ENCODE measurements at places on chromosomes 13 and 19. TPM values are rescaled to one million over a fixed set of nuclear protein-coding genes. Genes with fewer than 3 reads are reported as not detected.

DNA sequence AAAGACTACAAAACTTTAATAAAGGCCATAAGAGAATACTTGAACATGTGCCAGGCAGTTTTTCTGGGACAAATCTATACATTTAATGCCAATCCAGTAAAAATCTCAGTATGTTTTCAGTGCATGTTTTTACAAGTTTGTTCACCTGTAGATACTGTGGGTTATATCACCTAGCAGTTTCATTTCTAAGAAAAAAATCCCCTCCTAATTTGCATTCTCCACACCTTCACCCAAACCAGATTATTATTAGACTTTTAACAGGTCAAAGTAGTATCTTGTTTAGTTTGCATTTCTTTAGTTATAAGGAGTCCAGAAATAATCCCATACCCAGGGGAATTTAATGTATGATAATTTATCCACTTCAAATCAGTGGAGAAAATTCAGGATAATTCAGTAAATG lies 17.0 kb upstream of the LPAR6 start:
- DNase-seq: no peak
- H3K27me3 ChIP-seq: no peaks in the 10 kb centered on the region
- H3K4me3 ChIP-seq: no peak overlapping the region
- peaks cover 15% of the 10 kb centered on the region for H3K4me1 ChIP-seq
- no peaks in the 10 kb centered on the region for H3K36me3 ChIP-seq

The ZNF177 gene
- 9.0 TPM for total RNA-seq

DNA sequence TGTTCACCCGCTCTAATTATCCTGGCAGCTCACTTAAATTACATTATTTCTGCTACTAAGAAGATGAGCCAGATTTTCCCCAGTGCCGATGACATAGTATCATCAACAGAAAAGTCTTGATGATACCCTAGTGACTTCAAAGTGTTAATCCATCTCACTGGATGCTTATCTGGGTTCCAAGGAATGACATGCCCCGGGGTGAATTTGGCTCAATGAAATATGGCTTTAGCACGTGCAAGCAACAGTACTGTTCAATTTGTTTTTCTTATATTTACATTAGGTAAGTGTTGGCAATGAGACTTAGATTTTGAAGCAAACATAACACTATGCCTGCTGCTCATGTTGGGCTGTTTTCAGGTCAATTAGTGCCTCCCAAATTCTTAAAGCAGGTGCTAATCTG lies 548.2 kb upstream of the SLITRK1 start:
- H3K27ac ChIP-seq: no peak overlapping the region
- H3K36me3 ChIP-seq: no peaks in the 10 kb centered on the region
- no peaks in the 10 kb centered on the region for H3K4me1 ChIP-seq
- no peaks in the 10 kb centered on the region for H3K27me3 ChIP-seq
- H3K4me3 ChIP-seq: no peak overlapping the region

The KLK2 gene
- not detected for total RNA-seq

The MEX3D gene
- total RNA-seq: 32.7 TPM

The NBEA gene
- total RNA-seq: 11.9 TPM

GRCh38 chr19:55537741-55538111 lies 793 bp upstream of the SBK2 start:
- peaks cover 3% of the 10 kb centered on the region for H3K27me3 ChIP-seq
- no peaks in the 10 kb centered on the region for H3K4me1 ChIP-seq
- no peak overlapping the region for H3K27ac ChIP-seq

DNA sequence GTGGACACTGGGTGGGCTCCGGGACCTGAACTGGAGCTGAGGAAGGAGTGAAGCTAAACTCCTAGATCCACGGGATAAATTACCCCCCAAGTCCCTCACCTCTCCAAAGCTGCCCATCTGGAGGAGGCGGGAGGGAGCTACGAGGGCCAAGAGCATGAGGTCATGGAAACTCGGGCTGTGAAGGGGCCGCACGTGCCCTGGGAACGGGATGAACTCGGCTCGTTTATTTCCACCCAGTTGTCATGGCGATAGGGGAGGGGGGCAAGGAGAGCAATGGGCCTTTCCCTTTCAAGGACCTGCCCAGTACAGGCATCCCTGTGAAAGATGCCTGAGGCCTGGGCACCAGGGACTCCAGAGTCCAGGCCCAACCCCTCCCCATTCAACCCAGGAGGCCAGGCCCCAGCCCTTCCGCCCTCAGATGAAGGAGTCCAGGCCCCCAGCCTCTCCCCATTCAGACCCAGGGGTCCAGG lies 3.8 kb downstream of the PPP1R12C start:
- peaks cover 29% of the 10 kb centered on the region for H3K36me3 ChIP-seq
- no peaks in the 10 kb centered on the region for H3K4me1 ChIP-seq
- peak overlapping the region; percentile 82 for H3K27ac ChIP-seq
- no peaks in the 10 kb centered on the region for H3K27me3 ChIP-seq
- H3K4me3 ChIP-seq: no peak overlapping the region

The ZNF850 gene
- total RNA-seq: 3.1 TPM

DNA sequence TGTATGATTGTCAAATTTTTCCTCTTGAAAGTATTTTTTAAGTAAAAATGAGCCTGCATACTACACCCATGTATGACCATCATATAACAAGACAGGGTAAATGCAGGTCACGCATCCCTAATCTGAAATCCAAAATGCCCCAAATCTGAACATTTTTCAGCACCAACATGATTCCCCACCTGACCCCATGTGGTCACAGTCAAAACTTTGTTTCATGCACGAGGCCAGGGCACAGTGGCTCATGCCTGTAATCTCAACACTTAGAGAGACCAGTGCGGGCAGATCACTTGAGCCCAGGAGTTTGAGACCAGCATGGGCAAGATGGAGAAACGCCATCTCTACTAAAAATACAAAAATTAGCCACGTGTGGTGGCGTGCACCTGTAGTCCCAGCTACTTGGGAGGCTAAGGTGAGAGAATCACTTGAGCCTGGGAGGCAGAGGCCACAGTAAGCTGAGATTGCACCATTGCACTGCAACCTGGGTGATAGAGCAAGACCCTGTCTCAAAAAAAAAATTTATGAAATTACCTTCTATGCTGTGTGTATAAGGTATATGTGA lies 63.7 kb upstream of the NPAS1 start:
- peak overlapping the region; percentile 71 for H3K27ac ChIP-seq
- H3K36me3 ChIP-seq: no peaks in the 10 kb centered on the region
- no peak for DNase-seq
- H3K27me3 ChIP-seq: no peaks in the 10 kb centered on the region

DNA sequence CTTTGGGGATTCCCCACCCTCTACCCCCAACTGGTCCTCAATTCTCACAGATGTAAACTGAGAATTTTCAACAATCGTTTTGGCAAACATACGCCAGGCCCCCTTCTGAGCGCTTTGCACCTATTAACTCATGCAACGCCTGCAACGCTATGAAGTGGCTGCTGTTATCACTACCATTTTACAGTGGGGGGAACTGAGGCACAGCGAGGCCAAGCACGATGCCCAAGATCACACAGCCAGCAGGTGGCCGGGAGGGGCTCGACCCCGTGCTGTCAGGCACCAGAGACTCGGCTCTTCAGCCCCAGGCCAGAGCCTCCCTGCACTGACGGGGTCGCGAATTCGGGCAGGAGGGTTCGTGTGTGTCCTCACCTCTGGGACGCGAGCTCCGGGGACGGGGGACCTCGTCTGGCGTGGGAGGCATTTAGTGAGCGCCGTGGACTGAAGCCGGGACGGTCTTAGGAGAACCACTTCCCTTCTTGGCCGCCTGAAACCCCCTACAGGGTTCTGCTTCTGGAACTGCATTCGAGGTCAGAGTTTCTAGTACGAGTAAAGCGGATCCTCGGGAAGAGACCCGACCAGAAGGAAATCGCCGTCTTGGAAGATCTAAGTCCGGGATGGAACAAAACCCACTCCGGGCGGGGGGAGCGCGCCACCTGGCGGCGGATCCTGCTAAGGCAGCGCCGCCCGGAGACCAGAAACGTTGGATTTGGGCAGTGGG lies 21.0 kb downstream of the ZNF114 start:
- peaks cover 4% of the 10 kb centered on the region for H3K36me3 ChIP-seq
- DNase-seq: peak; percentile 69
- H3K27ac ChIP-seq: no peak overlapping the region
- peak overlapping the region; percentile 16 for H3K4me3 ChIP-seq
- no peaks in the 10 kb centered on the region for H3K27me3 ChIP-seq

GRCh38 chr19:45346449-45346848 lies 5.9 kb downstream of the KLC3 start:
- H3K4me3 ChIP-seq: no peak overlapping the region
- no peaks in the 10 kb centered on the region for H3K4me1 ChIP-seq
- no peaks in the 10 kb centered on the region for H3K27me3 ChIP-seq
- no peak overlapping the region for H3K27ac ChIP-seq
- no peaks in the 10 kb centered on the region for H3K36me3 ChIP-seq

DNA sequence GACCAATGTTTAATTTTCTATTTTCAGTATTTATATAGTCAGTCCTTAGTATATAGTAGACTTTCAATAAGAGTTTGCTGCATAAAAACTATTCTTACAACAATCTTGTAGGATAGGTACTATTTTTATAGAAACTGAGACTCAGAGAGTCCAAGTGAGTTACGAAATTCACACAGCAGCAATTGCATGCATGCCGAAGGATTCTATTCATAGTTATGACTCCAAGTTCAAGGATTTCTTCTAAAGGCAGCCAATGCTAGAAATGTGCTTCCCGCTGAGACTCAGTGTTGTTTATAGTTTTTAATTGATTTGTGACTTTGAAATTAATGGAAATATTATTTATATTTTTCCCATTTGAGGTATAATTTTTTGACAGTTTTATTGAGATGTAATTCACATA lies 62.7 kb upstream of the CSNK1A1L start:
- no peaks in the 10 kb centered on the region for H3K4me1 ChIP-seq
- no peak overlapping the region for H3K4me3 ChIP-seq
- H3K36me3 ChIP-seq: no peaks in the 10 kb centered on the region
- DNase-seq: no peak
- H3K27ac ChIP-seq: no peak overlapping the region
- H3K27me3 ChIP-seq: no peaks in the 10 kb centered on the region

DNA sequence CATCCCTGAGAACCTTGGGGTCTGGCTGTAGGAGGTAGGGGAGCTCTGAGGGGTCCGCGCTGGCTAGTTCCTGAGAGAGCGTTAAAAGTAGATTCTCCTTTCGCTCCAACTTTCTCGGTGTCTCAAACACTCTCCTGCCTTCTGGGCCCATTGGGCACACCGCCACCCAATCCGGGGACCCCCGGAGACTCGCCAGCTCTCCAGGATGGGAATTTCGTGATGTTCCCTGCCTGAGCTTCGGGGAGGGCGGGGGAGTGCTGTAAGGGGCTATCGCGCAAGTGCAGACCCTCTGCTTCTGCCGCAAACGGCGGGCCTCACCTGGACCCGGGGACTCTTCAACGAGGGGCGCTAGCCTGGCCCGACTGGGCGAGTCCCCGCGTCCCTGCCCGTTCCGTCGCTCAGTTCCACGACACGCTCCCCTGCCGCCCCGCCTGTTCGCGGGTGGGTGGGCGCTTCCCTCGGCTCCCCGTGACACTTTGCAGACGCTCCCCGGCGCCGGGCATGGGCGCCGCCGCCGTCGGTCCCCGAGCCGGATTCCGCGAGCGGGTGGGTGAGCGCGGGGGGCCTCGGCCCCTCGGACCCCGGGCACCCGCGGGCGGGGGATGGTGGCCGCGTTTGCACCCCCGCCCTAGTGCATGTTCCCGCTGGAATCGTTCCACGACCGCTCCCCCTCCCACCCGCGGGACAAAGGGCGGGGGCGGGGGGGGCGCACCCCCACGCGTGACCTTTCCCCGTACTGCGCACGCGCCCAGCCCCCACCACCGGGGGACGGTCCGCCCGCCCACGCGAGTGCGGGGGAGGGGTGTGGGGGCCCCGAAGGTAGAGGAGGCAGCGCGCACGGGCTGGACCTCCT lies at the start of gene CCDC106:
Gene CCDC106 (plus strand): TSS at position 481 of the 853 bp plus-strand sequence. CDS start 835 bp downstream, outside the sequence.
- H3K4me1 ChIP-seq: no peaks in the 10 kb centered on the region
- no peak for DNase-seq
- H3K27ac ChIP-seq: peak within 1 kb of the TSS; percentile 92
- H3K36me3 ChIP-seq: peaks cover 41% of the 10 kb centered on the region
- peak within 1 kb of the TSS; percentile 71 for H3K4me3 ChIP-seq

All from tibial nerve (tissue), 4 donors.